ENCODE measurements at places on chromosomes 1 and 21.

- DNase-seq = no peak
These were observed 1.5 kb downstream of the SHISA4 start for GRCh38 chr1:201890223-201890622.

DNA sequence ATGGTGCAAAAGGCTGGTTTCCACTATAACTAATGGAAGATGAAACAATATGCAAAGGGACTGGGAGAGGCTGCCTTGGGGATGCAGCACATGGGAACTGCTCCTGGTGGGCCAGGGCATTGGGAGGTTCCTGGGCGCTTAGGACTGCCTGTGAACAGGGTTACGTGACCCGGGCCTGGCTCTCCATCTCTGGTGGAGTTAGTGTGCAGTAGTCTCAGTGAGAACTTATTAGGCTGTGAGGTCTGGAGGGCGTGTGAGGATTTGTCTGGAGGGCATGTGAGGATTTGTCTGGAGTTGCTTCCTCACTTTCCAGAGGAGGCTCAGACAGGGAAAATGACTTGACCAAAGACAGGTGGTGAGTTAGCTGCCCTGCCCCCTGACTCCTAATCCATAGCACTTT is 1.5 kb upstream of the ETV3L start:
- DNase-seq = no peak

DNA sequence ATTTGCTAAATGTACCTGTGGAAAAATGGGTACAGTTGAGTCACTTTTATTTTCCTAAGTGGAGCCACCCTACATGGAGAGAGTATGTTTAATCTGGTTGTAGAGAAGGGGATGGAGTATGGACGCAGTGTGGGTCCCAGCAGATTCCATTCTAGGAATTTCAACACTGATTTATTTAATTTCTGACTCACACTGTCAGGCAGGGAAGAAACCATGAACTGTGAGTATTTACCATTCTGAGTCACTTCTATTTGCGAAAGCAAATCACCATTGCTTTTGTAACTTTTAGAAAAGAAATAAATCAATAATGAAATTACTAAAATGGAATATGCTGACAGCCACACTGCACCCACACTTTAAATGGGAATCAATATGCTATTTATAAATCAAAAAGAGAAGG is 339.0 kb downstream of the DSCAM start:
- DNase-seq = no peak

DNA sequence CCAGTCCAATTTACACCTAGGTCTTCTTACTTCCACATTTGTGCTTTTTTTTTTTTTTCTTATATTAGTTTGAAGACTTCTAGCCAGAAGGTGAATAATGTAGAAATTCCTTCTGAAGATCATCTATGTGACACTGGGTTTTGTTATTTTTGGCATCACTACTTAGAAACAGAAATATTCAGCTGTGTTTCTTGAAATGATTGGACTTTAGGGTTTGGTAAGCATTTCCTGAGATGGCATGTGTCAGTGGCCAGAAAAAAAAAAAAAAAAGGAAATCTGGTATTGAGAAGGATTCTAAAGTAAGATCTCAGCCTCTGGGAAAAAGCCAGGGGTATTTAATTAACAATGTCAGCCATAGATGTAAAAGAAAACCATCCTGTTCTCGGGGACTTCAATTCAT is 43.4 kb upstream of the LRRC8C start:
- DNase-seq = no peak

DNA sequence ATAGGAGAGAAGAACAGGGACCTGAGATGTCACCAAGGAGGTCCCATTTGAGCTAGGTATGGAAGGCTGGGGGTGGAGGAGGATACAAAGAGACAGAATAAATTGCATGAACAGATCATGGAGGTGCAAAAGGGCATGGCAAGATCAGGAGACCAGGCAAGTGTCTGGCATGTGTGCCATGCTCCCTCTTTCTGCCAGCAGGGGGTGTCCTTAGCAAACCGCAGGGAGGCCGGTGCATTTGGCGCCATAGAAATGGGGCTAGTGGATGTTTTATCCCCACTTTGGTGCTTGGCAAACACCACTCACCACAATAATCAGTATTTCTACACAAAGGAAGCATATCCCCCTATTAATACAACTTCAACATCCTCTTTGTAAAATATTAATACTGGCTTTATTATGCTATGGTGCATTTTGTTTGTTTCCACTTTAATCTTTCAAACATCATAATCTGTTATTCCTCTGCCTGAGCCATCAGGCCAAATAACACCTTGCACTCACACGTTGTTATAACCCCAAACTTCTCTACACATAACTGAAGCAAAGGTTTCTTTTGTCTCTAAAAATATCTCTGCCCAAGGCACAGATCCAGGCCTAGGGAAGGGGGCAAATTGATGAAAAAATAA is 25.9 kb downstream of the S100A6 start:
- peak; percentile 65 for DNase-seq

DNA sequence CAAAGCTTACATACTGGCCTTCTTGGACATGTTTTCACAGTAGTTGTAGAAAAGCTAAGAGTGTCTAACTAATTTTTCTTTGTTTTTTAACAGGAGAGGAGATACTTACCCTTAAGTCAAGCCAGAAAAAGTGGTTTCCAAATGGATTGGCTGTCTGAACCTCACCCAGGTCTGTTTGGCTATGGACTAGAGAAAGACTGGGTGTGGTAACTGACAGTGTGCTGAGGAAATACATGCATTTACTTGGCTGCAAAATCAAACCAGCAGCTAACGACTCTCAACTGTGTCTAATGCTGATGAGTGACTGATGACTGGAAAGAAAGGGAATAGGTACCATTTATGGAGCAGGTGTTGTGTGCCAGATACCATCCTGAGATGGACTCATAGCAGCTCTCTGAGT is 91.1 kb downstream of the MTR start:
- DNase-seq = no peak

GRCh38 chr1:67376381-67376780 is 53.8 kb downstream of the SERBP1 start:
- no peak for DNase-seq

DNA sequence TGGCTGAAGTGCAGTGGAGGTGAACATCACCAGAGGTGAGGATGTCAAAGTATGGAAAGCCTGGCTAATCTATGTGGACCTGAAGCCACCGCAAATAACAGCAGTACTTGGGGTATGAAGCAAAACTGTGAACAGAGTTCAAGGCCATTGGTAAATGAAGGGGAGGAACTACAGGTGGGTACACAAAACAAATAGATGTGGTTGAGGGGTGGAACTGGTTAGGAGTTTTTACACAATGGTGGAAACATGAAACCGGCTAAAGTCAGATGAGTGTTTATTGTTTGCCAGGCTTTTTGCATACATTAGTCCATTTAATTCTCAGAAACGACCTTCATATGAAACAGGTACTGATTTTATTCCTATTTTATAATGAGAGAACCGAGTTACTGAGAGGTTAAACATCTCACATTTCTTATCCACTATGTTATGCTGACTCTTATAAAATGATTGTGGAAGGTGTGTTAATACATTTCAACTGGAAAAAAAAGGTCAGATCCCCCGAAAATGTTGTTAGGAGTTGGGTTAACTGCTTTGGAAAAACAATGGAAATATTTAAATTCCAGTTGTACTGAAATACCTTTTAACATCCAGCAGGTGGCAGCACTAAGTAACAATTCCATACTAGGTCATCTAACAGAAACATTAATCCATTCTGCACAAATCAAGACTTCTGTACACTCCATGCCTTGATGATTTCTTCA is 44.3 kb upstream of the GTF2B start:
- DNase-seq = peak; percentile 12

DNA sequence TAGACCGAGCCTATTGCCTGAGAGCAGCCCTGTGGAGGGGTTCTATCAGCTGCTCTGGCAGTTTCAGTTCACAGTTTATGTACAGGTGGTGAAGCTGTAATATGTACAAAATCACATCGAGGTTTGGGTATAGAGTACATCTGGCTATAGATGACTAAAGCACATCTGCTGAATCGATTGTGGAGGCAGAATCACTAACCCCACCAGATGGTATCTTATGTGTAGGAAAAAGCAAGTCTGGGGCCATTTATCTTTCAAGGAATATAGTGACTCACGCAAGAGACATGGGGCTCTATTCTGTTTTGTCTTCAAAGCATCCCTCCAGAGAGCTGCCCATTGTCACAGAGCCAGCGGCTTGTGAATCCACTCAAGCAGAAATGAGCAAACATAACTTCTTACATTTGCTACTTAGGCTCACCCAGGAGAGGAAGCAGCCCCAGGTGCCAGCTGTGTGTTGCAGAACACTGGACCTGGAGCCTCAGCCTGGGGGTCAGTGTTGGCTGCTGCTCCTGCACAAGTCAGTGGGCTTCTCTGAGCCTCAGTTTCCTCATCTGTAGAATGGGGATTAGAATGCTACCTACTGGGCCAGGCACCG is 21.3 kb downstream of the MIIP start:
- no peak for DNase-seq

DNA sequence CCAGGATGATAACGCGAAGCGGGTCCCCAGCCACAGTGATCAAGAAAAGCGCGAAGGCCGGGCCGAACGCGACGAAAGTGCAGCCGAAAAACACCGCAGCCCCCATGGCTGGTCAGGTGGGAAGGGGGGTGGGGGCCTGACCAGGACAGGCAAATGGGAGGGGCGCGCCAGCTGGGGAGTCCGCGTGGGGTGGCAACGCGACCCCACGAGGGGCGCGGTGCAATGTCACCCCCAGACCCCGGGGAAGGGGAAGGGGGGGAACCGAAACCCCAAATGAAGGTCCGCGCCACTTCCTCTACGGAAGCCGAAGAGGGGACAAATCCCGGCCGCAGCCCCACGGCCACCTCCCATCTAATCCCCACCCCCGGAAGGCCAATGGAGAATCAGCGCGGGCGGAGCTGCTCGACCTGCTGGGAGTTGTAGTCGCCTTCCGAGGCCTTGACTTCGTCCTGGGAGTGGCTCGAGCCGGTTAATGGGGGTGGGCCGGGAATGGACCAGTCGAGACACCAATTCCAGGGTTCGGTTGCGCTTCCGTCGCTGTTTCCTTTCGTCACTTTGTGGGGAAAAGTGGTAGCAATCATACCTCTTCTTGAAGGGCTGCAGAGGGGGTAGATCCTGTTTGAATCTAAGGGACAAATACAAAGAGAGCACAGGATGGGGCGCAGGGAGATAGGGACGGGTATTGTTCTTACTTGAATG is at the start of gene APH1A:
TSS of gene APH1A (minus strand) at position 312 of the 699 bp plus-strand sequence. CDS start at position 106, 206 bp downstream.
- DNase-seq = peak; percentile 84

GRCh38 chr1:88451856-88452255 is 232.2 kb upstream of the PKN2 start:
- DNase-seq = no peak

DNA sequence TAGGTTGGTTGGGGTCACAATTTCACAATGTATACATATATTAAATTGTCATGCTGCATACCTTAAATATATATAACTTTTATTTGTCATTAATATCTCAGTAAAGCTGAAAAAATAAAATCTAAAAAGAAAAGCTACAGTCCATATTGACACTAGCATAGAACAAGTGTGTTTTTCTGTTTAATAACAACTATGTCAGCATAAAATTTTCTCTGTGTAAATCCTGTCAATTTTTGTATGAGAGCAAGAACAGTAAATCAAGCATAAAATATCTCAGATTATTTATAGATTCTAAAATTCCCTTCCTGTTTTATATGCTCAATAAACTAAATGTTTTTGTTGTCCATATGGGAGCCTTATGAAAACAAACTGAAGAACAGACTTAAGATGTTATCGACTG is 739.2 kb downstream of the MRPL39 start:
- DNase-seq = no peak

GRCh38 chr1:155079487-155080311 is 1.1 kb downstream of the EFNA3 start:
- DNase-seq = no peak

- no peak for DNase-seq
These were observed 48.7 kb downstream of the IRF2BP2 start for GRCh38 chr1:234561319-234561718.

DNA sequence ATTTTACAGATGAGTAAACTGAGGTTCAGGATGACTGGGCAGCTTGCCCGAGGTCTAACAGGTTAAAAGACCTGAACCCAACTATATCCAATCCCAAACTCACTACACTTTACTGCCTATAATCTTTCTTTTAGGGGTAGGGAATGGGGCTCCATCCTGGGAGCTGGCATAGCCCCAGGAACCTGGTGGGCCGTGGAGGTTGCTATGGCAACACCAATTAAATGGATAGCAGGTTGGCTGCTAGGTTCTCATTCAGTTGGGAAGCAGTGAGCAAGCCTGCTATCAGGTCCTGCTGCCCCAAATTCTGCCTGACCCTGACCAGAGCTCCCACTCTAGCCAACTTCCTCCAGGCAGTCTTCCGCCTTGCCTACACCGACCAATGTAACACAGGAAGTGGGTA is 40.9 kb downstream of the LRP8 start:
- no peak for DNase-seq

GRCh38 chr1:225418598-225418997 is 9.2 kb downstream of the LBR start:
- DNase-seq = no peak

GRCh38 chr1:1307923-1308755 is at the start of the genes ACAP3 and PUSL1:
TSS of gene ACAP3 (minus strand) at chr1:1307930. CDS start at chr1:1307815, 115 bp downstream.
TSS of gene PUSL1 (plus strand) at chr1:1308597. CDS start at chr1:1308644, 47 bp downstream.
- DNase-seq = peak; percentile 87

DNA sequence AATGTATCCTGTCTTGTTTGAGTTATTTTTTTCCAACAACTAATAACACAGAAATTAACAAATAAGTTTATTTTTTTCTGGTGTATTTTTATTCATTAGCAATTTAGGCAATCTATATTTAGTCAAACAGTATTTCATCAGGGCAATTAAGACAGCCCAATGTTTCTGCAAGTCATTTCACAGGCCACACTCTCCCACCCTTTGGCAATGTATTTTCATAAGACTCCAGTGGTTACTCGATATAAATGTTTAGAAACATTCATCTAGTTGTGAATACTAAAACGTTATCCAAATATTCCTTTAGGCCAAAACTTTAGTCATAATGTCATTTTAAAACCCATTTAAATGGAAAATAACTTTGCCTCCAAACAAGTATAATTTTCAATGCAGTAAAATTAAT is 142.1 kb downstream of the KCNT2 start:
- DNase-seq = no peak

- no peak for DNase-seq
These were observed 20.2 kb downstream of the EXOC8 start for GRCh38 chr1:231317306-231318014.

DNA sequence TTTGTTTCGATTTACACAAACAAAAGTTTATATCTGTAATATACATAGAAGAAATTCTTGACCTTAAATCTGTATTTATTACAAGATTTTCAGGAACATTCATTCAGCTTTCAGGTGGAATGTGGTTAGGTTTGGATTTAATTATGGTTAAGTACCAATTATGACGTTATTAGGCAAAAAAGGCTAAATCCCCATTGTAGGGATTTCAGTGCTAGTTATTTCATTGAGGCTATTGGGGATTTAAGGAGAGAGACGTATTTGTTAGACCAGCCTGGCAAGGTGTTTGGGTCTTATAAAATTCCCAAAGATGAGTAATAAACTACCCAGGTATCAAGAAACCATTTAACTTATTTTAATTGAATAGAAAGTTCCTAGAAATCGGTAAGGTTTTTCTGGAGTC is 26.0 kb downstream of the PRKAA2 start:
- no peak for DNase-seq

GRCh38 chr1:24931468-24932231 is 1.6 kb upstream of the RUNX3 start:
- DNase-seq = no peak

- no peak for DNase-seq
These were observed 34.1 kb upstream of the NRIP1 start for GRCh38 chr21:15098908-15099307.
